ENCODE measurements at places on chromosomes 5 and 9. TPM values are rescaled to one million over a fixed set of nuclear protein-coding genes. Genes with fewer than 3 reads are reported as not detected.

The CNTFR gene
- total RNA-seq = not detected

The WWC1 gene
- total RNA-seq = 44.2 TPM

The KCNN2 gene
- 0.07 TPM for total RNA-seq

The DOK3 gene
- 11.7 TPM for total RNA-seq

The SVEP1 gene
- 0.04 TPM for total RNA-seq

The PCDHGC5 gene
- total RNA-seq = 0.46 TPM

The PARP8 gene
- total RNA-seq = 0.69 TPM

The MARCHF3 gene
- 1.3 TPM for total RNA-seq

The SKIC3 gene
- 37.6 TPM for total RNA-seq

The IFNE gene
- 0.33 TPM for total RNA-seq

Measured in PC-3 (cell line).